Osteocyte (in vitro differentiated cells): ENCODE measurements at places on chromosomes 5 and 9. TPM values are rescaled to one million over a fixed set of nuclear protein-coding genes. Genes with fewer than 3 reads are reported as not detected.

The DMRT3 gene
- total RNA-seq, result not detected in 2 replicates

The GRM6 gene
- total RNA-seq, result not detected in 2 replicates

DNA sequence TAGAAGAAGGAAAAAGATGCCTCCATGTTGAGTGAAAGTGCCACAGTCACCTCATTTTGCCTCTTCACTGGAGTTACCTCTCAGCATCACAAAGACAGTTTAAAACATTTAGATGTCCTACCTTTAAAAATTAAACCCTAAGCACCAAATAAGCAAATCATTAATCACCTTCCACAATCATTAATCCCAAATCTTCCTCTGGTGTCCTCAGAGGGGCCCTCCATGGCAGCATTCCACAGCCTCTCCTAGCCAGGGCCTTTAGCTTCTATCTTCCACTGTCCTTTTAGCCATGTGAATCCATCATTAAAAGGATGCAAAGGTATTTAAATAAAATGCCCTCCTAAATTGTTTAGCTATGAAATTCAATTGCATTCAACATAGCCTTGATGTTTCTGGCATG, 310.8 kb downstream of the PDE4D start:
- no peak for DNase-seq

DNA sequence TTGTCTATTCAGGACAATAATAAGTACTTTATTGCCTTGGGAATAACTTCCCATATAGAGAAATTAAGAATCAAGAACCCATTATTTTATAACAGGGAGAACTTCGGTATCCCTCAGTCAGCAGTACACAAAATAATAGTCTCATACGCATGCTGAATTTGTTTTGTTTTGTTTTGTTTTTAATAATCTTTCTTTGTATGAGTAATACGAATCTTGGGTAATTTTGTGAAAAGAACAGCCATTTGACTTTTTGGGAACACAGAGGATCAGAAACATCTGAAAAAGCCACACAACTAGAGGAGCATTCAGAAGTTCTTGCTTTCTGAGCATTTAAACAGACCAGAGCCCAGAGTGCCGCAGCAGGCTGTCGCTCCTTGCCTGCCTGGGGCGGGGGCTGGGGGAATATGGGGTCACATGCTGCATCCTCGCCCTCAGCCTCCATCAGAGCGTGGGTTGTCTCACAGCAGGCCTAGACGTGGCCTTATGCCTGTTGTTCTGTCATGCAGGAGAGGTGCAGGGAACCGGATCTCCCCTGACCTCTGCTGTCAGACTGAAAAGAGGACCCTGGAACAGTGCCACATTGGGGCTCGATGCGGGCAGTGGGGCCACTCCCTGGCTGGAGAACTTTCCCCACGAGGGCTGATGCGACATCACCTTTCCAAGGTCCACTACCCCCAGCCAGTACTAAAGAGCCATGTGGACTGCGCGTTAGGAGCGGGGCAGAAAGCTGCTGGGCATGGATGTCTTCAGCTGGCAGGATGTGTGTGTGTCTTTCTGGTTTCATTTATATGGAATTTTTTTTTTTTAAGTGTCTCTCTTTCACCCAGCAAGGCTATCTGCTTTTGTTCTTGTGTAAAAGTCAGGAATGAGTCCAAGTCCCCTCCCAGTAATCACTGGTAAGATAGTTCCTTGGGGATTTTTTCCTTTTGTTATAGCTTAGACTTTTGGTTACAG, 133.4 kb upstream of the OTULINL start:
- no peak for DNase-seq

DNA sequence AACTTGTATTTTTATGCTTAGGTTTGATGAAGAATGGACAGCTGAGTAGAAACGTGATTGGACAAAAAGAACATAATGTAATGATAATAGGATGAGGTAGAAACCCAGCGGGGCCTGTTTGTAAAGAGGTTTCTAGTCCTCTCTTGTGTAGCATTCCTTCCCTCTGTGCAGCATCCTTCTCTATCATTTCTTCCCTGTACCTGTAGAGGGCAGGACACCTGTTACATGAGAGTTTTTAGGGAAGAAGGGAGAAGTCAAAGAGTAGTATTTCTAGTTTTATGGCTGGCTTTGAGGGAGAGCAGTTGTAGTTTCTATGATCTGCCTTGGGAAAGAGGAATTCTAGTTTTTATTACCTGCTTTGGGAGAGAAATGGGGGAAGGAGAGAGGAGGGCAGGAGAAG, 162.1 kb upstream of the FST start:
- DNase-seq, result no peak

DNA sequence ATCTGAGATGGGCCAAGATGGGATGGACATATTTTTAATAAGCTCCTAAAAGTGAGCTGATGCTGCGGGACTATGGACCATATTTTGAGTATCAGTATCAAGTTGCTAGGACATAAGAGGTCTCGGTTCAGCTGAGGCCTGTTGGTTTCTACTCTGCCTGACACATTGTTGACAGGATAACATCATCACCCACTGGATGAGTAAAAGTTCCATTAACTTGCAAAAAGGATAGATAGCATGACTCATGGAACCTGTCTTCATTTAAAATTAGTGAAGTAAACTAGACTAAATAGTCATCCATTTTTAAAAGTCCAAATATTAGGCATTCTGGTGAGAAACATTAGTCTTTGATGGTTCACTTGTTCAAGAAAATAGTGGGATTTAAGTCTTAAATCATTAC, 33.3 kb downstream of the PARP8 start:
- DNase-seq, result no peak
